ENCODE measurements at places on chromosomes 6 and 20.

GRCh38 chr6:150537893-150538292 is 61.8 kb upstream of the PLEKHG1 start:
- DNase-seq = no peak

DNA sequence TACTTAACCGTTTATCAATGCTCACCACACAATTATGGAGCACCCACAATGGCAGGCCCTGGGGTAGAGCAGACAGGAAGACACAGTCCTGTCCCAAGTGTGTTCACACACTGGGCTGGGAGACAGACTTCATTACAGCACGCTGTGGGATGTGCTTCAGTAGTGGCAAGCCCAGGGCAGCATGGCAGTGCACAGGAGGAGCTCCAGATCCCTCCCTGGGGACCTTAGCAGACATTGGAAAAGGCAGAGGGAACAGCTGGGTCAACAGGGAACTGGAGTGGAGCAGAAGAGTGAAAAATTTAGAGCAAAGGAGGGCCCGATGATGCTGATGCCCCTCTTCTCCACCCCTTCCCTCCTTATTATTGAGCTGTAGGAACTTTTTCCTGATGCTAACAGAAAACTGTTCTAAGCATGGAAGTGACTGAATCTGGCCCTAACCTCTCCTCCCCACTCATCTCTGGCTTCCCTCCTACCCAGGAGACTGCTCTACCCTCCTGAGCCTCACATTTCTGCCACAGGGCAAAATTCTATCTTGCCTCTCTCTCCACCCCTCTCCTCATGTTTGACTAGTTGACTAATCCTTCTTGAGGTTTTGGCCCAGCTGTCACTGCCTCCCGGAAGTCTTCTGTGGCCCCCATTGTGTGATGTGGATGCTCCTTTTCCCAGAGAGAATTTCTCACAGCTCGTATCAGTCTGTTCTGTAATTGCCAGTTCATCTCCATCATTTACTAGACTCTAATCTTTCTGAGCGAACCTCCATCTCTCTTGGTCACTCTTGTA is 41.3 kb upstream of the NOP56 start:
- no peak for DNase-seq

DNA sequence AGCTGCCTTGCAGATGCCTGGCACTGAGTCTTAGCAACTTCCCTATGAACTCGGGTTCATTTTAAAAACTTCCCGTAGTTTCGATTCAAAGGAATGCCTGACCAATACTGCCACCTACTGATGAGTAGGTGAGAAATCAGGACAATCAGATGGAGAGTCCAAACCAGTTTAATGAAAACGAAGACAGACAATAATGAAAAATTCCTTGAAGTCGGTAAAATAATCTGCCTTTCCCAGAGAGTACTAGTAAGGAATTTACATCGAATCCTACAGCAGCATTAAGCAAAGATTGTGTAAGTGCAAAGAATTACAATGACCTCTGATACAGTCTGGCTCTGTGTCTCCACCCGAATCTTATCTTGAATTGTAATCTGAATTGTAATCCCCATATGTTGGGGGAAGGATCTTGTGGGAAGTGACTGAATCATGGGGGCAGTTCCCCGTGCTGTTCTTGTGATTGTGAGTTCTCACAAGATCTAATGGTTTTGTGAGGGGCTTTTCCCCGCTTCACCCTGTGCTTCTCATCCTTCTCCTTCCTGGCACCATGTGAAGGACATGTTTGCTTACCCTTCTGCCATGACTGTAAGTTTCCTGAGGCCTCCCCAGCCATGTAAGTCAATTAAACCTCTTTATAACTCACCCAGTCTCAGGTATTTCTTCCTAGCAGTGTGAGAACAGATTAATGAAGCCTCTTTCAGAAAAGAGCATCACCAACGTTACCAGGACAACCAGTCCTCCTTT is 134.4 kb downstream of the ARHGAP18 start:
- peak; percentile 52 for DNase-seq

- no peak for DNase-seq
Measured at GRCh38 chr6:18284261-18284660, 19.9 kb upstream of the DEK start.

- peak; percentile 49 for DNase-seq
Measured at GRCh38 chr6:131823276-131823902, 15.6 kb downstream of the ENPP1 start.

- DNase-seq = no peak
Measured at GRCh38 chr20:47765271-47765670, 20.0 kb downstream of the SULF2 start.

- no peak for DNase-seq
Measured at GRCh38 chr6:88171312-88171711, 5.2 kb upstream of the CNR1 start.

DNA sequence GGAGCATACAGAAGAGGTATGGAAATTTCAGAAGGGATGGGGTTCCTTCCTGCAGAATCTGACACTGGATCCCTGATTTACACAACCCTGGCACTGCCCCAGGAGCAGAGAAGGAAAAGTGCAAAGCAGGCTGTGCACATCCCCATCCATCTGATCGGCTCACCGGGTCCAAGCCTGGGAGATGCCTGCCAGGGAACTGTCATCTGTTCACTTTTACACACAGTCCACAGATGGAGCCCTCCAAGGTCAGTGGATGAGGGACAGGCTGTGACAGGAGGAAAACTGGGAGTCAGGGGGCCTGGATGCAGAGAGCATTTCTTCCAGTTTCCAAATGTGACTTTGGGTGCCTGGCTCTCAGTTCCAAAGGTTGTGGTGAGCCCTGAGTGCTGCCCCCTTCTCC is 11.0 kb upstream of the SYNDIG1 start:
- DNase-seq = no peak

DNA sequence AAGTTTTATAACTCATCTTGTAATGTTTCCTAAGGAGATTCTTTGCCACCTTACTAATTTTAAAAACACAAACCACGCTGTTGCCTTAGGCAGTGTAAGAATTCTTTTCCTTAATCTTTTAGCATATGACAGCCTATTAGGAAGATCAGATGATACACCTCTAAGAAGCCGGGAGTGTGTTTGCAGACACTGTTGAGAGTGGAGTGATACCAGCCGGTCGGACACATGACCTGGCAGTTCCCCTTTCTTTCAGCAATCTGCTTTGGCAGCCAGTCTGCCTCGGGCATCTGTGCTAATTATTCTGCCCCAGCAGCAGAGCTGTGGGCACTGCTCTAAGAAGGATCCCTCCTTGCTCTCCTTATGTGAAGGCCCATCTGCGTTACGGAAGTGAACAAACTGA is 50.9 kb downstream of the PLCB4 start:
- DNase-seq = no peak

DNA sequence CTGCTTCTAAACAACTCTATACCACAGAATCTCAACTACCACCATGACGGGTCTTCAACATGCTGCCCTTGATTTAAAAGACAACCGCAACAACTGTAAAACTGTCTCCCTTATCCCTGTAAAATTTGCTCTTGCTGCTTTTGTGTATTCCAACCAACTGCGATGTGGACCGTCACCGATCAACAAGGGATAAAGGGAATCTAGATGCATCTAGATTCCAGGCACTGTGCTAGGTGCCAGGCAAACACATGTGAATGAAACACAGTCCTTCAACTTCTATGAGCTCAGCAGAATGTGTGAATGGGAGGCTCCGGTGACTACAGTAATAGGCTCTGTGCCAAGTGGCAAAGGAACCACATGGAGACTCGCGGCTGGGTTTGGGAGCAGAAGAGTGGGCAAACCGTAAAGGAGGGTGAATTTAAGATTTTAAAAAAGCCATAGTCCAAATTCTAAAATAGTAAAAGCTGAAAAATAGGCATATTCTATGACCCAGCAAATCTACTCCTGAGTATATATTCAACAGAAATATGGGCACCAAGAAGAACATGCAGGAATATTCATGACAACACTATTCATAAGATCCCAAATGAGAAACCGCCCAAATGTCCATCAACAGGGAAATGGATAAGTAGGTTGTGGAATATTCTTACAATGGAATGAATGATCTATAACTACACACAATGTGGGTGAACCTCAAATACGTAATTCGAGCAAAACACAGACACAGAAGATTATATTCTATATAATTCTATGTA is 3.7 kb upstream of the PRND start:
- peak; percentile 14 for DNase-seq

GRCh38 chr6:109197061-109197460 is 101.8 kb downstream of the CEP57L1 start:
- DNase-seq = no peak

- DNase-seq = no peak
Measured at GRCh38 chr6:137283940-137284810, 65.0 kb upstream of the IFNGR1 start.

- DNase-seq = no peak
Measured at GRCh38 chr6:16104624-16105433, 24.1 kb upstream of the MYLIP start.

- no peak for DNase-seq
Measured at GRCh38 chr6:157708933-157709332, 114.1 kb upstream of the SNX9 start.

DNA sequence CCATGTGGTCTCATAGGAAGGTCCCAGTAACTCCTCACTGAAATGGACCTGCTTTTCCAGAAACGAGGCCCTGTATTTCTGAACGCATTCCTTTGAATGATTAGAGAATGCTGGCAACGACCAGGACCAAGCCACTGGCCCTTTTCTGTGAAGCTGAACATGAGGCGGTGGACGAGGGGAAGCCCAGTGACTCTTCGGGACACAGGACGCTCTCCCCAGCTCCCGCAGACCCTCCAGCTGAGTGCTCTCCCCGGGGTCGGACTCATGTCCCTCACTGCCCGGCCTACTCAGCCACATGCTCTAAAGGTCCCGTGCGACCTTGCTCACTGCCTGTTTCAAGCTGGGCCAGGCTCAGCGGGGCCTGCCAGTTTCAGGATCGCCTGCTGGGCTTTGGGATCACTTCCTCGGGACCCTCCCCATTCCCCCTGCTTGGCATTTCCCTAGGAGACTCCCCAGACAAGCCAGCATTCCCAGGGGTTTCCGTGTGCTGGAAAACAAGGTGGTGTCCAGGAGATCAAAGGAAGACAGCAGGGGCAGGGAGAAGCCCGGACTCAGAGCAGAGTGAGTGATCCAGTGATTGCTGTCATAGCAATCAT is 2.6 kb upstream of the CST9 start:
- no peak for DNase-seq

DNA sequence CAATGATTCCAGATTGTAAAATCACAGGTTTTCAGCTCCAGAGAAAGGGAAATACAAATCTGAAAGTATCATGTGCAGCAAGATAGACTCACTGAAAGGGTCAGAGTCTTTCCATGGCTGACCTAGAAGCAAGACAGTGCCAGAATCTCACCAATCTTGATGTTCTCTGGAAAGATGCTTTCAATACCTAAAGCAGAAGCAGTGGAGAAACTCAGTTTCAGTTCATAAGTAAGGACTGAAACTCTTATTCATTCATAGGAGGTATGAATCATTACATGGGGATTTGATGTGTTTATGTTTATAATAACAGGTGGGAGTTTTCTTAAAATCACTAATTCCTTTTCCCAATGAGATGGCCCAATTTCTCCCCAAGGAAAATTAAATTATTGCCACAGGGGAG is 42.5 kb downstream of the SLC2A12 start:
- no peak for DNase-seq

GRCh38 chr6:32332433-32332832 is 39.3 kb downstream of the TSBP1 start:
- DNase-seq = no peak

GRCh38 chr20:39269493-39270217 is 307.5 kb downstream of the DHX35 start:
- DNase-seq = no peak

- no peak for DNase-seq
Measured at GRCh38 chr6:4560221-4561077, 215.8 kb upstream of the CDYL start.

DNA sequence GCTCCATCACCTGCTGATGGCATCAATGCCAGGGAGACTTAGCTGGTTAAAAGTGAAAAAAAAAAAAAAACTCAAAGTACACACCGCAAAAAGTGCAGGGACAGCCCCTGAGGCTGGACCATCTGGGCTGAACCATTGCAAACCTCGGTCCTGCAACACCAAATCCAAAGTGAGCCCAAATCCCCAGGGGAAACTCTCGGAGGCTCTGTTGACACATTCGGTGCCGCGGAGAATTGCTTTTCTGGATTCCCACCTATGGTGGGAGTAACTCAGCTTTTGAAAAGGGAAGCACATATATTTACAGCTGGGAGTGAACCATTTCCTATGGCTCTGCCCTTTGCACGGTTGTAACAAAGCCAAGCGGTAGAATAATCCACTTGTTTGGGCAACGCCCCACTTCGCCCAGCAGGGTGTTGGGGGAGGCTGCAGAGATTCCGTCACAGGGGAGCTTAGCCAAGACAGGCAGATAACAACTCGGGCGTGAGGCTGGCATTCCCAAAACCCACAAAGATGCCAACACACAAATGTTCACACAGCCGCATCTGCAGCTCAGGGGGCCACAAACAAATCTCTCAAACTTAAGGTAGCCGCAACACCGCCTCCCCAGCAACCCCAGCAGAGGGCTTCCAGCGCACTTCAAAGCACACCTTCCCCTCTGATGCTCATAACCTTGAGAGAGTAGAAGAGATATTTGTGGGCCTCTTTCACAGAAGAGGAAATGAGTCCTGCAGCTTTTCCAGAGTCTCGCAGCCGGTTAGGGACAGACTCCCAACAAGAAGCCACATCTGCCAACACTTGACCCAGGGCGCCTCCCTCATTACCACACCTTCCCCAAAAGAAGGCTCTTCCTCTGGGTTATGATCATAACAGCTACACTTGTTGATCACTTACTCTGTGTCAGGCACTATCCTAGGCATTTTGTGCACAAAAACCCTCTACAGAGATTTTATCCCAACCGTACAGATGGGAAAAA is 11.4 kb downstream of the ZC3H12D start:
- DNase-seq = no peak

GRCh38 chr20:42996141-42996540 is 193.6 kb downstream of the PTPRT start:
- DNase-seq = no peak

DNA sequence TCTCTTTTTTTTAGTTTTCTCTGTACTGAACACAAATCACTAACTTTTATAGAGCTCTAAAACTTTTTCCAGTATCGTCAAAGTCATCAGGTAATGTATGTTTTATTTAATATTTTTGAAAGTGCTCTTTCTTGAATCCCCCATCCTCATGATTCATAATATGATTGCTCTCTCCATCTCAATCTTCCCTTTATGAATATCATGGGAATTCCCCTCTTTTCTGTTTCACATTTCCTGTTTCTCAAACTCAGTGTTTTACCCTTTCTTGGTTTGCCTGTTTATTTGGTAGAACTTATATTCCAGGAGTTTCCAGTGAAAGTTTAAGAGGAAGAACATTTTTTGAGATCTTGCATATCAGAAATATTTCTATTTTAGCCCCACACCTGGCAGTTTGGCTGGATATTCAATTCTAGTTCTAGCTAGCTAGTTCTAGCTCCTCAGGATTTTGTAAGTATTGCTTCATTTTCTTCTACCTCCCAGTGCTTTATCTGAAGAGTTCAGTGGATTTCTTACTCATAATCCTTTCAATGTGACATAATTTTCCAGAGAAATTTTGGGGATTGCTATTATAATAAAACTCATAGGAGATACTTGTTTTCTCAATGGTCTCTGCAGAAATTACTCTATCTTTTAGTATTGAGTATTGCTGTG is 6.1 kb upstream of the C6orf58 start:
- DNase-seq = no peak

- DNase-seq = no peak
Measured at GRCh38 chr6:142947714-142948480, 2.9 kb upstream of the HIVEP2 start.

Measured in astrocyte (in vitro differentiated cells and primary cell).